Neural progenitor cell (in vitro differentiated cells): ENCODE measurements at places on chromosomes 12 and 14. TPM values are rescaled to one million over a fixed set of nuclear protein-coding genes. Genes with fewer than 3 reads are reported as not detected.

Gene DCAF11
- total RNA-seq = 66.5 and 83.8 TPM in 2 replicates

Gene TAS2R7
- total RNA-seq = not detected in 2 replicates

Gene ADAM20
- 1.2 and 2.0 TPM in 2 replicates for total RNA-seq

Gene NPFF
- total RNA-seq = not detected in 2 replicates

- no peak for DNase-seq
These were observed 47.7 kb upstream of the MAP3K9 start for GRCh38 chr14:70856851-70857495.

- no peak for DNase-seq
These were observed 361.8 kb downstream of the TMEM121 start for GRCh38 chr14:105888151-105888550.

GRCh38 chr12:86931714-86932113, 675.5 kb upstream of the MGAT4C start:
- no peak for DNase-seq

DNA sequence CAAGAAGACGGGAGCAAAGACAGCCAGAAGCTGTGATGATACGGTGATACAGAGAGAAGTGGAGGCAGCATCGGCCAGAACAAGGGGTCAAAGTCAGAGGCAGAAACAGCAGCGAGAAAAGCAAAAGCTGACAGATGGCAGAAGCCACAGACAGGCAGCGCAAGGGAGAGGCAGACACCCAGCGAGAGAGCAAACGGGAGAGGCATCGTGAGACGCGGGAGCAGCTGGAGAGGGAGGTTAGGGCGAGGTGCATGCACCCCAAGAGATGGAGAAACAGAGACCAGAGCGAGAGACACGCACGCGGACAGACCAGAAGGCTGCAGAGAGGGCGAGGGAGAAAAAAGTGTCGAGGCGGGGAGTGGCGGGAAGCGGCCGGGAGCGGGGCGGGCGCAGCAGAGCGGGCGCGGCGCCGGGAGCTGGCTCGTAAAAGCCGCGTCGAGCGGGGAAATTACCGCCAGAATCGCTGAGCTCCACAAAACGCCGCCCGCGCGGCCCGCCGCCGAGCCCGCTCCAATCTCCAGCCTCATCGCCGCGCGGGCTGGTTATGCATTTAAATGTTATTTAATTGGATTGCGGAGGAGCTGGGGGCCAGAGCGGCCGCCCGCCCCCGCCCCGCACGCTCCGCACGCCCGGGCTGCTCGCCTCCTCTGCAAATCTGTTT, 15.6 kb downstream of the SMUG1 start:
- peak; percentile 80 for DNase-seq

DNA sequence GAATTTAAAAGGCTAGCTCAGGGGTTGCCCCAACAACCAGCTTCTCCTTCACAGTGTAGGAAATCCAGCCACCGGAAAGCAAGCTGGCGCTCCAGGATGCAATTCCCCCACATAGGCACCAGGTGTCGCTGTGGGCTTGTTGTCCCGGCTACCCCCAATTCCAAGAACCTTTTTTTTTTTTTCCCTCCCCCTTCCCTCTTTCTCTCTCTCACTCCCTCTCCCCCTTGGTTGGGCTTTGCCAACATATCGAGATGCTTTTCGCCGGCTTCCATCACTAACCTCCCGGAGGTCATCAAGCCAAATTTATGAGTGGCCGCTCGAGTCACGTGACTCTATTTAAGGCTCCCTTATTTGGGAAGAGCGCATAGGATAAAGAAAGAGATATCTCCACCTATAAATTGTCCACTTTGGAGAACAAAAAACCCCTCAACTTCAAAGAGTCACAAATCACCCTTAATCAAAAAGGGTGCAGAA, at the start of gene HOXC5:
HOXC5 (plus strand) TSS at position 424 of the 474 bp plus-strand sequence. CDS start 73 bp downstream, outside the sequence.
- peak; percentile 85 for DNase-seq

- DNase-seq = peak; percentile 89
These were observed 216.2 kb downstream of the TTC8 start for GRCh38 chr14:89040460-89041256.
